ENCODE measurements at places on chromosomes 7 and 10.

GRCh38 chr10:22329150-22329549 is 8.3 kb downstream of the BMI1 start:
- no peak for DNase-seq

DNA sequence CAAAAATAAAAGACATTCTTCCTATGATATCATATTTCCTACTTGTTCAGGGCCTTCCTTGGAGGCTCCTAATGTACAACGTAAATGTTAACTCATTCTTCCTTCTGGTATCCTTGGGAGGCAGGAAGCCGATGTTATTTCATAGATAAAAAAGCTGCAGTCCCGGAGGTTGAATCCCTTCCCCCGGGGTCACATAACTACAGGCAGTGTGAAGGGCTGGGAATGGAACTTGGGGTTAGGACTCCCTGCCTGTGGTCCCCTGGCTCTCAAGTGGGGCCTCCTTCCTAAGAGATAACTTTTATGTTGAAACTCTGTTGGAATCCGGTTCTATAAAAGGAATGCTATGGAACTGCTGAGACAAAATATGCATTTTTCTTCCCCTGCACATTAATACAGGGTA is 14.9 kb upstream of the CCDC3 start:
- no peak for DNase-seq

DNA sequence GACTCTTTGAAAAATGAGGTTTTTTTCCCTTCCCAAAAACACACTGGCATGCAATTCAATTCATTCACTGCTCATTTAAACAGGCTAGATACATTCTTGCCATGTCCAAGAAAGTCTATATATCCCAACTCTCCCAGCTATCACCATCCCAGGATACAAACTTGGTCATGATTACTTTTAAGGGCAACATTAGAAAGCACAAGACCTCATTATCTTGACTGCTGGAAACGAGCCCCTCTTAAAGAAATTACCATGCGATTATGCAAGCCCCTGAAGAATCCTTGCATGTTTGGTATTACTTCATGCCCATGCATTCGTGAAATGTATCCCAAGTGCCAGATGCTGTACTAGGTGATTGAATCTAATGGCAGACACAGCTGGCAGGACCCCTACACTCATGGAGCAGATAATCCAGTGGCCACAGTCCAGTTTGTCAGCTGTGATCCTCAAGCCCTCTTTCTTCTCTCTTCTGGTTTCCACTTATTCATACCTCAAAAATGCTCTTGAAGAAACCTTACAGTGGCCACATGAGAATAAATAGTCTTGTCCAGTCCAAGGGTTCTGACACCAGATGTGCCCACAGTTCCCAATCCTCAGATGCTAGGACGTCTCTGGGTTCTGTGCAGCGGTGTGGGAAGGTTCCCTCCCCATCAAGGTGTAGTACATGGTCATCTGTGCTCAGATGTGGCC is 103.7 kb upstream of the HABP2 start:
- no peak for DNase-seq

DNA sequence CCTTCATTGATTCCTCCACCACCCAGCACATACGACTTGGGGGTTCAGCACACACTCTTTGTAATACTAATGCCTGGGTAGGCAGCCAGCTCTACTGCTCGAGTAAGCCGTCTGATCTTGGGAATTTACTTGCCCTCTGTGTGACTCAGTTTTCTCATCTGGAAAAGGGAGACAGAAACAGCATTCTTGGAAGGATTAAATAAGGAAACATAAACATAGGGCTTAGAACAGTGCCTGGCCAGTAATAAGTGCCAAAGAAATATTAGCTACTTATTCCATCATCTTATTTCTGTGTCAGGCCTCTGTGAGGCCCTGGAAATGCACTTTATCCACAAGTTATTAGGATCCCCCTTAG is 130.1 kb downstream of the TNS3 start:
- DNase-seq = no peak

- DNase-seq = peak; percentile 56
These were observed 1.5 kb upstream of the KAT6B start for GRCh38 chr10:74824900-74825370.

DNA sequence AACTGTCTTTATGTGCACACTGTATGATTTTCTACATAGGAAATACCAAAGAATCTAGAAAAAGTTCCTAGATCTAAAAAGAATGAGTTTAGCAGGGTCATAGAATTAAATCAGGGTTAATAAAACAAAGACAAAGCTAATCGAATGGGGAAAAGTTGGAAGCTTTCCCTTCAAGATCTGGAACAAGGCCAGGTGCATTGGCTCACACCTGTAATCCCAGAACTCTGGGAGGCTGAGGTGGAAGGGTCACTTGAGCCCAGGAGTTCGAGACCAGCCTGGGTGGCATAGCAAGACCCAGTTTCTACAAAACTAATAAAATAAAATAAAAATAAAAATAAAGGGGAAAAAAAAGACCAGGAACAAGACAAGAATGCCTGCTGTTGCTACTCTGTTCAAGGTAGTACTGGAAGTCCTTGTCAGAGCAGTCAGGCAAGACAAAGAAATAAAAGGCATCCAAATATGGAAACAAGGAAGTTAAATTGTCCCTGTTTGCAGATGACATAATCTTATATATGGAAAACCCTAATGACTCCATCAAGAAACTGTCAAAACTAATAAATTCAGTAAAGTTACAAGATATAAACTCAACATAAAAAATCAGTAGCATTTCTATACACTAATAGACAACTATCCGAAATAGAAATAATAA is 76.1 kb upstream of the RHEB start:
- DNase-seq = no peak

- no peak for DNase-seq
These were observed 132.6 kb downstream of the EVX1 start for GRCh38 chr7:27374958-27375841.

DNA sequence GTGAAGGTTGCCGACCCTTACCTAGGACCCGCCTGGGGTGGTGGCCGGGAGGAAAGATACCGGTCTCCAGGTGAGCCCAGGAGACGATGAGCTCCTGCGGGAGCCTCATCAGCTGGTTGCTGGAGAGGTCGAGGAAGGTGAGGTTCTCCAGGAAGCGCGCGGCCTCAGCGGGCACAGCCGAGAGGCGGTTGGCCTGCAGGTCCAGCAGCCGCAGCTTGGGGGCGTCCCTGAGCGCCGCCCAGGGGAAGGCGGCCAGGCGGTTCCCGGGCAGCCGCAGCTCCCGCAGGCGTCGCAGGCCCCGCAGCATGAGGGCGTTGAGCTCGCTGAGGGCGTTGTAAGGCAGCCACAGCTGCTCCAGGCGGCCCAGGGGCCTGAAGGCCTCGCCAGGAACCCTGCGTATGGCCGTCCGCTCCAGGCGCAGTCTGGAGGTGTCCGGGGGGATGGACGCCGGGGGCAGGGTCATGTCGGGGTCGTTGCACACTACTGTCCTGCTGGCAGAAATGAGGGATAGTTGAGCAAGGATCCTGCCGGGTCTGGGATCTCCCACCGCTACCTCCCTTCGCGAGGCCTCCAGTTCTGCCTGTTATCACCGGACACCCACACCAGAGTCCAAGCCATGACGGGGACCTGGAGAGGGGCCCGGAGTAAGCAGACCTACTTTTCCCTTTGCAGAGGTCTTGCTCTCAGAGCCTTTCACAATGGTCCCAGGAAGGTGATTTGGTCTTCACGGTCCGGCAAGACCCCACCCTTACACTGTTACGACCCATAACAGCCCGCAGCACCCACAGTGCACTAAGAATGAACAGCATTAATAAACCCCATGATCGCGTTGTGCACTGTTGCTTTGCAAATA is 3.9 kb downstream of the LRIT1 start:
- no peak for DNase-seq

GRCh38 chr10:13758312-13758711 is 171.5 kb downstream of the PRPF18 start:
- DNase-seq = no peak

- DNase-seq = no peak
These were observed 13.4 kb downstream of the NOD1 start for GRCh38 chr7:30465046-30465810.

GRCh38 chr10:102682981-102683380 is 31.2 kb downstream of the ARL3 start:
- no peak for DNase-seq

DNA sequence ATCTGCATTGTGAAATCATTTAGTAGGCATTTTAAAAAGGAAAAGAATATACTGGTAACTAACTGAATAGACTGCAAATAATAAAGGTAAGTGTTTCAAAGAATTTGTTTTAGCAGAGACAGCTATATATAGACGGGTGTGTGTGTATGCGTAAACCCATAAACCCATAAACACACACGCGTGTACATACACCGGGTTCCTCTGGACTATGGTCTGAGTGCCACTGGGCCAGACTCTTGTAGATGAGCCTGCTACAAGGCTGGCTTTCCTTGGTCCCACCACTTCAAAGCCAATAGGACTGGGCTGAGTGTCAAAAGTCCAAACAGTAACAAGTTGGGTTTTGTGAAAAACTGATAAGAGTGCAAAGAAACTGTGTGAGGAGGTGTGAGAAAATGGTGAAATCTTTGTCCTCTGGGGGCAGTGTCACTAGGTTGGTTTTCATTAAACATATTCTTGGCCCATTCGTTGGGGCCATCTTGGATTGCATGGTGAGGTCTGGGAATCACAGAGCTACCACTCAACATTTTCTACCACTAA is 39.8 kb downstream of the GNA12 start:
- DNase-seq = no peak

- DNase-seq = no peak
These were observed 103.9 kb downstream of the PPP1R9A start for GRCh38 chr7:95011146-95011928.

GRCh38 chr7:134991469-134992339 is 5.4 kb downstream of the AGBL3 start:
- no peak for DNase-seq

DNA sequence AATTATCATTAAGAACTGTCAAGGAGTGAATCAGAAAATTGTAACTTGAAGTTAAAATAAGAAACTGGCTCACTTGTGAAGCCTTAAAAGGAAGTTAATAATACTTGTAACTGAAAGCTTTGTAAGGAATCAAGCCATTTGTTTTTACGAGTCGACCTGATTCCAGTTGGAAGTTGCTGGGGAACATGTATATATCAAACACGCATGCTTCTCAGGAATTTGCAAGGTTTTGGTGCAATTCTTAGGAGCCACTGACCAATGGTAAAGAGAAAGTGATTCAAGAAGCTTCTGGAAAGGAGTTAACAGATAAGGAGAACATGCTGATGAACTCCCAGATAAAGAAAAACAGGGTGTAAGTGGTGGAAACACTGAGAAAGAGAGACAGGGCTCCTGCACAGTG is 56.4 kb downstream of the ETV1 start:
- no peak for DNase-seq

DNA sequence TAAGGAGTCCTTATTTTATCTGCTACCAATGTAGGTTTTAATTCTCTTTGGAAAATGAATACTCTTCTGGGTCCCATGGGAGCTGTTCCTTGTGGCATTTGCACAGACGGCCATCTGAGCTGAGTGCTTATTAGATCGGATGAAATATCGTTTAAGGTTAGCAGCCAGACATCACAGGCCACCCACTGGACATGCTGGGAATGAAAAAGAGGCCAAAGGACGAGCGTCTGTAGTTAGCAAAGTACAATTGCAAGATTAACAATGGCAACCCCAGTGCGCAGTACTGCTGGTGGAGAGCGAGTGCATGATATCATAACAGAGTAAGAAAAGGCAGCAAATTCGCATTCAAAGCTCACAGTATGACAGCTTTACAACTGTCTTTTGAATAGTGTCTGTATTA is 28.3 kb upstream of the CREB5 start:
- DNase-seq = no peak

- DNase-seq = no peak
These were observed 3.1 kb upstream of the CRTAC1 start for GRCh38 chr10:98033515-98033914.

GRCh38 chr7:156614434-156615264 is 25.9 kb upstream of the RNF32 start:
- no peak for DNase-seq

GRCh38 chr10:118590334-118590733 is 5.1 kb downstream of the PRLHR start:
- DNase-seq = no peak

GRCh38 chr7:127764681-127765080 is 112.7 kb downstream of the SND1 start:
- DNase-seq = no peak

DNA sequence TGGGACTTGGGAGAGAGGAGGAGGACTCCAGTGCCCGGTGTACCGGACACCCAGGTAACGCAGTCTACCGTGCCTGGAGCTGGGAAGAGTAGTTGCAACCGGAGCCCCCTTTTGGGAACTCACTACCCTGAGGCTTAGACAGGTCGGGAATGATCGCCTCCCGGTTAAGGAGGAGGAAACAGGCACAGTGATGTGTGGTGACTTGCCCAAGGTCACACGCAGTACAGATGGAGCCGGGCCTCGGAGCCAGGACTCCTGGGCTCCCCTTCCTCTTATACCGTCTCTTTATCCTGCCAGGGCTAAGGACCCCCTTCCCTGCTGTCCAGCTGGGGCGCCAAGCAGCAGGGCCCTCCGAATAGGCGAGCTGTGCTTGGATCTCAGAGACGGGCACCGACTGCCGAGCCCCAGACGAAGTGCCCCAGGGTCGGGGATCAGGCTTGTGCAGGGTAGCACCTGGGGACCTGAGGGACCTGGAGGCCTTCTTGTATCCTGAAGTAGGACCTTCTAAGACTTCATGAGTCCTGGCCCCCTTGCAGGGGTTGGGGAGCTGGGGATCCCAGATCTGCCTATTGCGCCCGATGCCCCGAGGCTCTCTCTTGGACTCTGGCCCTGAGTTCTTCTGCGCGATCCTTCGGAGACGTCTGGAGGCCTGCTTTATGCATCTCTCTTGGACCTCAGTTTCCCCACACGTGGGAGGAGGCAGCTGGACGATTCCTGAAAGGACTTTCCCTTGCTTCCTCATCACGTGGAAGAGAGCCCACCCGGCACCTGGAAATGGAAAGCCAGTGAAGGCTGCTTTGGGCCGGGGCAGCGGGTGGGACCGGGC is 767 bp upstream of the CYP26A1 start:
- DNase-seq = no peak

DNA sequence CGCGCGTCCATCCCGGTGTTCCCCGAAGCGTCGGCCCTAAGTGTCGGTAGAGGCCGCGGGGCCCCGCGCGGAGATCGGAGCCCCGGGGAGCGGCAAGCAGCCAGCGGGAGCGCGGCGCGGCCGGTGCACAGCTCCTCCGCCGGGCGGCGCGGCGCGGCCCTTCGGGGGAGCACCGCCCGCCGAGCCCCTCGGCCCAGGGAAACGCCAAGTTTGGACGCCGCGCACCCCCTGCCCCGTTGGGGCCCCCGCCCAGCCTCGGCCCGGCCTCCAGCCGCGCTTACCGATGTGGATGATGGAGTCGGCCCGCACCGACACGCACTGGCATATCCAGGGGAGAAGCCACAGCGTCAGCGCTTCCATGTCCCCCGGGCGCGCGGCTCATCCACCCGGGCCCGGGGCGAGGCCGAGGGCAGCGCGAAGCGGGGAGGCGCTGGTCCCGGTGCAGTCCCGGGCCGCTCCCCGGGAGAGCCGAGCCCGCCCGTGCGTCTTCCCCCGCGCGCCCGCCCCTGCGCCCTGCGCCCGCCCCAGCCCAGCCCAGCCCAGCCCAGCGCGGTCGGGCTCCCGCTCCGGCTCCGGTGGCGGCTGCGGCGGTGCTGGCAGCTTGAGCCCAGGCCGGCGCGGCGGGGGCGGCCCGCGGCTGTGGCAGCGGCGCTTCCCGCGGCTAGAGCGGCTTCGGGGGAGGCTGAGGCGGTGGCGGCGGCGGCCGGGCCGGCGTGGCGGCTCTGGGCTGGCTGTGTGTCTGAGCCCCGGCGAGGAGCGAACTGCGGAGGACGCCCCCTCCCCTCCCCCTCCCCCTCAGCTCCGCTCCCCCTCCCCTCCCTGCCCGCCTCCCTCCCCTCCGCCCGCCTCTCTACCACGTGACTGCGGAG is at the start of gene GRID1:
Gene GRID1, minus strand, starts transcription at position 763 of the 869 bp plus-strand sequence.
- no peak for DNase-seq

All from activated CD4-positive, alpha-beta T cell treated with anti-CD3 and anti-CD28 coated beads, Interleukin-2, amount 10 ng/mL, durations not matched to agents 7 days and 5 days (primary cell).